Left kidney (tissue), 8 donors: ENCODE measurements at places on chromosomes 3 and 15. TPM values are rescaled to one million over a fixed set of nuclear protein-coding genes. Genes with fewer than 3 reads are reported as not detected.

The GADL1 gene
- polyA plus RNA-seq, result 5.1 TPM

The ECE2 gene
- polyA plus RNA-seq, result not detected

The TMEM40 gene
- 2.2 TPM for polyA plus RNA-seq

The A4GNT gene
- polyA plus RNA-seq, result 1.8 TPM

The SI gene
- not detected for polyA plus RNA-seq

The GCSAM gene
- polyA plus RNA-seq, result 3.0 TPM
